Activated CD4-positive, alpha-beta T cell treated with anti-CD3 and anti-CD28 coated beads, Interleukin-2, amount 10 ng/mL, durations not matched to agents 24 days and 14 days (primary cell): ENCODE measurements at places on chromosomes 1 and 21. TPM values are rescaled to one million over a fixed set of nuclear protein-coding genes. Genes with fewer than 3 reads are reported as not detected.

Gene SHISAL2A
- 4.8 and 5.0 TPM in 2 replicates for total RNA-seq

Gene PADI6
- not detected in 2 replicates for total RNA-seq

Gene TMCO2
- not detected in 2 replicates for total RNA-seq

Gene RPTN
- not detected in 2 replicates for total RNA-seq

Gene TFAP2E
- total RNA-seq = 0.38 and 0.49 TPM in 2 replicates

Gene OR6K3
- total RNA-seq = not detected in 2 replicates

Gene IL20
- not detected in 2 replicates for total RNA-seq

Gene FCRL2
- not detected in 2 replicates for total RNA-seq

Gene S100A12
- total RNA-seq = not detected in 2 replicates

Gene PTAFR
- 0.40 and 0.57 TPM in 2 replicates for total RNA-seq

Gene AGT
- not detected in 2 replicates for total RNA-seq

Gene C4BPA
- total RNA-seq = not detected in 2 replicates

Gene RNU1-2
- total RNA-seq = 1,962 and 2,189 TPM in 2 replicates

Gene SYT14
- not detected in 2 replicates for total RNA-seq

Gene CHI3L2
- 2.3 and 3.9 TPM in 2 replicates for total RNA-seq

Gene AIM2
- 75.9 and 80.1 TPM in 2 replicates for total RNA-seq

Gene SPRR4
- not detected in 2 replicates for total RNA-seq

Gene FAAH
- 4.6 and 6.8 TPM in 2 replicates for total RNA-seq

Gene TESK2
- 1.7 and 2.6 TPM in 2 replicates for total RNA-seq

Gene NTNG1
- total RNA-seq = not detected in 2 replicates

Gene HSF2BP
- 1.3 TPM in 2 replicates for total RNA-seq

Gene OR2L3
- total RNA-seq = not detected in 2 replicates

Gene C1orf53
- 1.0 and 1.3 TPM in 2 replicates for total RNA-seq

Gene GNG4
- 76.2 and 77.2 TPM in 2 replicates for total RNA-seq

Gene GJA9
- not detected in 2 replicates for total RNA-seq

Gene HFM1
- total RNA-seq = not detected in 2 replicates

Gene MATN1
- total RNA-seq = 0.50 and 0.54 TPM in 2 replicates

Gene CFAP57
- 0.40 TPM in 1 of 2 replicates, not detected in the other for total RNA-seq

Gene ATP6V1G3
- total RNA-seq = not detected in 2 replicates

Gene LDLRAD2
- total RNA-seq = 0.05 TPM in 1 of 2 replicates, not detected in the other

Gene FAM163A
- total RNA-seq = not detected in 2 replicates
